ENCODE measurements at places on chromosomes 13 and 19. TPM values are rescaled to one million over a fixed set of nuclear protein-coding genes. Genes with fewer than 3 reads are reported as not detected.

DNA sequence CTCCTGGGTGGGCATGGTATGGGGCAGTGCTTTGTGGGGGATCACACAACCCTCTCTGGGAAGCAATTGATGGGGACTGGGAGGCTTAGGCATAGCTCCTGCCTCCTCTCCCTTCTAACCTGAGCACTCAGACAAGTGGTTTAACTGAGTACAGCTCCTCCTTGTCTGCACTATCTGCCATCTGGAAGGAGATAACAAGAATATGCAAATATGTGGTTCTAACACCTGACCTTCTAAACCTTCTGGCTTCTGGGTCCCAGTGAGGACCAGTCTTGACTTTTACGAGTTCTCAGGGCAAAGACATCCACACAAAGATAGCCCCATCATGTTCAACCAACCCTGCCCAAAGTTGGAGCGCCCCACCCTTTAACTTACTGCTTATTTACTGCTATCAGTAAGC lies 381.0 kb upstream of the TSHZ3 start:
- H3K4me1 ChIP-seq, result no peaks in the 10 kb centered on the region
- H3K27me3 ChIP-seq, result no peaks in the 10 kb centered on the region
- no peak overlapping the region for H3K4me3 ChIP-seq
- no peak overlapping the region for H3K27ac ChIP-seq
- no peak for DNase-seq

DNA sequence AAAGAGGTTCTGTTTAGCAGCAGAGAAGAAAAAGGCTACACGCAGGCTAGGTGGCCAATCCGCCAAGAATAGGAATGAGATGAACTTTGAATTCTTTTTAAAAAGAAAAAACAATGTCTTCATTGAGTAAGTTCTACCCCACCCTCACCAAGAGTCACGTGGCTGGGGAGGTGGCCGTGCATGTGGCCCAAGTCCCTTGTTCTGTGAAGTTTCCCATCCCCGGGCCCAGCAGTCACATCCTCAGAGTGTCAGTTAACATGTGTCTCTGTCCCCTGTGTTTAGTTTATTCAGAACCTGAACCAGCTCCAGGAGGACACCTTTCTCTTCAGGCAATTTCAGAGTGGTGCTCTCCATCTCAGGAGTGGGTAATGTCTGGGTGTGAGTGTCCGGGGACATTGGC lies 57.1 kb upstream of the MCF2L start:
- H3K4me1 ChIP-seq, result no peaks in the 10 kb centered on the region
- H3K4me3 ChIP-seq, result no peak overlapping the region
- H3K27me3 ChIP-seq, result no peaks in the 10 kb centered on the region
- no peaks in the 10 kb centered on the region for H3K36me3 ChIP-seq
- no peak for DNase-seq
- H3K27ac ChIP-seq, result no peak overlapping the region

- no peak for DNase-seq
- no peaks in the 10 kb centered on the region for H3K27me3 ChIP-seq
- H3K27ac ChIP-seq, result no peak overlapping the region
- H3K36me3 ChIP-seq, result no peaks in the 10 kb centered on the region
Measured at GRCh38 chr19:3798137-3798536, 12.0 kb upstream of the MATK start.

DNA sequence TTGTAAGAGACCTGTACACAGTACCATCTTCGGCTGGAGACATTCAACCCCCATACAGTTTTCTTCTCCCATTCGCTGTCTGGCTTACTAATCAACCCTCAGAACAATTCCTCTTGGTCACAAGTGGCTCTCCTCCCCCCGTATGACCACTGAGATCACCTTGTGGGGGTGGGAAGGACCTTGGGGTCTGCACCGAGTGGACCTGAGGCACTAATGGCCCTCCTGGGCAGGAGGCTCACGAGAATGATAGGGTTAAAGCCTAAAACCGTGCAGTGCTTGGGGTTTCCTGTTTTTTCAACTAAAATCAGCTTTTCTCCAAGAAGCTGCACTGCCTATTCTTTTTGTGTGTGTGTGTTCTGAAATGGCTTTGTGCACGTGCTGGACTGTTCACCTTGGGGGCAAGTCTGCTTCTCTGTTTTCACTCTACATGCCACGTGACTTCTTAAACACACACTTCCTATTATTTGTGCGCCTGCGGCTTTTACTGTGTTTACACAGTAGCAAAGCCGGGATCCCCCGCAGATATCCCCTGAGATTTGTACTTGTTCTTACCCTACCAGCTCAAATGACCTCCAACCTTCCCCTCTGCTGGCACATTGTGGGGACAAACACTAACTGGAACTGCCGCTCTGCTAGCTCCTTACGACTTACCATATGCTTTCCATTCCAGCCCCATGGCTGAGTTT lies 12.3 kb downstream of the RBM26 start:
- no peaks in the 10 kb centered on the region for H3K36me3 ChIP-seq
- peak; percentile 67 for DNase-seq
- H3K4me1 ChIP-seq, result peaks cover 60% of the 10 kb centered on the region
- H3K4me3 ChIP-seq, result peak overlapping the region; percentile 66
- H3K27ac ChIP-seq, result peak overlapping the region; percentile 18
- no peaks in the 10 kb centered on the region for H3K27me3 ChIP-seq

GRCh38 chr13:110232142-110232541 lies 74.8 kb downstream of the COL4A1 start:
- H3K36me3 ChIP-seq, result no peaks in the 10 kb centered on the region
- H3K27me3 ChIP-seq, result no peaks in the 10 kb centered on the region
- H3K4me1 ChIP-seq, result no peaks in the 10 kb centered on the region
- no peak overlapping the region for H3K27ac ChIP-seq
- no peak overlapping the region for H3K4me3 ChIP-seq

DNA sequence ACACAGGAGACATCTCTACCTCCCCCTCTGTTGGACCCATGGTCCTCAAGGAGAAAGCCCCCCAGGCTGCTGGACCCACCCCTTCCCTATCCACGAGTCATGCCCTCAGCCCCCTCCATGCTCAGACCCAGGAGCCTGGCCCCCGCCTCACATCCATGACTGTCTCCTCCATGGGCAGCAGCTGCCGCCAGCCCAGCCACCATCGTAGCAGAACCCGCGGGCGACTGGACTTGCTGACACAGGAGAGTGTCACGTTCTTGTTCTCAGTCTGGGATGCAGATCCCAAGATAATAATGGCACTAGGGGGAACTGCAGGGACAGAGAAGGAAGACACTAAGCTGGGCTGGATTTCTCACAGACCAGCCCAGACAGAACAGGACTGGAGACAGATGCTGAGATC lies 3.8 kb downstream of the NPHS1 start:
- DNase-seq, result no peak
- H3K4me3 ChIP-seq, result no peak overlapping the region
- H3K27ac ChIP-seq, result no peak overlapping the region
- H3K36me3 ChIP-seq, result no peaks in the 10 kb centered on the region

DNA sequence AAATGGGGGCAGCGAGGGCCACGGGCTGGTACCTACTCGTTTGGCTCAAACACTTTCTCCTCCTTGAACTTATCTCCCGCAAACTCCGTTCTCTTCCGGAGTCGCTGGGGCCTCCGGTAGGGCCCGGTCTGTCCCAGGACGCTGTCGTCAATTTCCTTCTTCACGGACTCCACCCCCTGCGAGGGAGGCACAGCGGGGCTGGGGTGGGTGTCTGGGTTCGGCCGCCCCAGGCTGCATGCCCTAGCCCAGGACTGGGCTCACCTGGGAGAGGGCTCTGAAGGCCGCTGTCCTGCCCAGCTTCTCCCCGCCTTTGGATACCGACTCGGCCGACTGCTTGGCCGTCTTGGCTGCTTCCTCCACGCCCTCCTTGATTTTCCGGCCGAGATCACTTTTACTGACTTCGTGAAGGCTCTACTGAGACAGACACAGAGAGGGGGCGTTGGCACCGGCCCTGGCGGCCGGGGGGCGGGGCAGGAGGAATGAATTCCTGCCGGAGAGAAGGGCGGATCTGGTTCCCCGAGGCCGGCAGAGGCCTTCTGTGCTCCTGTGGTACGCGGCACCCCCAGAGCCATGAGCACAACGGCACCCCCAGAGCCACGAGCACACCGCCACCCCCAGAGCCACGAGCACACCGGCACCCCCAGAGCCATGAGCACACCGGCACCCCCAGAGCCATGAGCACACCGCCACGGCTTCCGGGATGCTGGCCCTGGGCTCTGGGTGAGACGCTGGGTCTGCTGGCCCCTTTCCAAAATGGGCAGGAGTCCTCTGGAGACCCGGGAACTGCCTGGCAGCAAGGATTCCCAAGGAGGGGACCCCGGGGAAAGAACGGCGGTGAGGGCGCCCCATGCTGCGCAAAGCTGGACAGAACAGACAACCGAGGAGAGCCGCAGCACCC lies 8.1 kb upstream of the CTXN1 start:
- no peak overlapping the region for H3K27ac ChIP-seq
- no peak for DNase-seq
- H3K4me1 ChIP-seq, result no peaks in the 10 kb centered on the region

GRCh38 chr13:43583321-43583720 lies 203.5 kb downstream of the ENOX1 start:
- no peaks in the 10 kb centered on the region for H3K4me1 ChIP-seq
- no peaks in the 10 kb centered on the region for H3K27me3 ChIP-seq
- no peak overlapping the region for H3K27ac ChIP-seq
- no peak overlapping the region for H3K4me3 ChIP-seq
- no peak for DNase-seq
- no peaks in the 10 kb centered on the region for H3K36me3 ChIP-seq

- H3K27ac ChIP-seq, result no peak overlapping the region
- H3K4me3 ChIP-seq, result no peak overlapping the region
- H3K27me3 ChIP-seq, result no peaks in the 10 kb centered on the region
- no peak for DNase-seq
- no peaks in the 10 kb centered on the region for H3K36me3 ChIP-seq
- no peaks in the 10 kb centered on the region for H3K4me1 ChIP-seq
Measured at GRCh38 chr19:30670011-30670329, 297.8 kb downstream of the ZNF536 start.

- no peak overlapping the region for H3K27ac ChIP-seq
- H3K36me3 ChIP-seq, result no peaks in the 10 kb centered on the region
- no peaks in the 10 kb centered on the region for H3K27me3 ChIP-seq
Measured at GRCh38 chr19:31262725-31263191, 86.5 kb downstream of the TSHZ3 start.

DNA sequence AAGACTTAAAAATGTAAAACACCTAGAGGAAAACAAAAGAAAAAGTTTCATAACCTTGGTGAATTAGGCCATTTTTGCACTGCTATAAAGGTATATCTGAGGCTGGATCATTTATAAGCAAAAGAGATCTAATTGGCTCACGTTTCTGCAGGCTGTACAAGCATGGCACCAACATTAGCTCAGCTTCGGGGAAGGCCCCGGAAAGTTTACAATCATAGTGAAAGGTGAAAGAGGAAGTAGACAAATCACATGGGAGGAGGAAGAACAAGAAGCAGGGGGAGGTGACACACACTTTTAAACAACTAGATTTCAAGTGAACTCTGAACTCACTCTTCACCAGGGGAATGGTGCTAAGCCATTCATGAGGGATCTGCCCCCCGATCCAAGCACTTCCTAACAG lies 1358.5 kb upstream of the PCDH9 start:
- no peak for DNase-seq
- no peak overlapping the region for H3K27ac ChIP-seq
- no peaks in the 10 kb centered on the region for H3K36me3 ChIP-seq
- H3K4me1 ChIP-seq, result no peaks in the 10 kb centered on the region
- H3K27me3 ChIP-seq, result no peaks in the 10 kb centered on the region

DNA sequence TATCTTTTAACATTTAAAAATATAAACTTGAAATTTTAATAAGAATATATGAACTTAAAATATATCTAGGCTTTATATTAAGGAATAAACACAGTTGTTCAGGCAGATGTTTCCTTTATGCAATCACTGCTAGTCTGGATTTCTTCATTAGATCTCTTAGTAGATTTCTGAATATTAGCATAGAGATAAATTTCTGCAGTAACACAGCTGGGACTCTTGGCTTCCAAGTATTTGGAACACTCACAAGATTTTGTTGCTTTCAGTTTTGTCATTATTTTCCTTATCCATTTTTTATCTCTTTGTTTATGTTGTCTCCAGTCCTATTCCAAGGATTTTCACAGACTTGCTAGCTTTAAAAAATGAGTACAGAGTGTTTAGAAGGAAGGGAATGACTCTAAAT lies 857.1 kb downstream of the GPC5 start:
- H3K4me3 ChIP-seq, result no peak overlapping the region
- DNase-seq, result no peak
- H3K4me1 ChIP-seq, result no peaks in the 10 kb centered on the region
- H3K27me3 ChIP-seq, result no peaks in the 10 kb centered on the region
- no peak overlapping the region for H3K27ac ChIP-seq

- H3K27ac ChIP-seq, result no peak overlapping the region
- no peak overlapping the region for H3K4me3 ChIP-seq
Measured at GRCh38 chr19:49287141-49287770, 37.7 kb downstream of the SLC6A16 start.

DNA sequence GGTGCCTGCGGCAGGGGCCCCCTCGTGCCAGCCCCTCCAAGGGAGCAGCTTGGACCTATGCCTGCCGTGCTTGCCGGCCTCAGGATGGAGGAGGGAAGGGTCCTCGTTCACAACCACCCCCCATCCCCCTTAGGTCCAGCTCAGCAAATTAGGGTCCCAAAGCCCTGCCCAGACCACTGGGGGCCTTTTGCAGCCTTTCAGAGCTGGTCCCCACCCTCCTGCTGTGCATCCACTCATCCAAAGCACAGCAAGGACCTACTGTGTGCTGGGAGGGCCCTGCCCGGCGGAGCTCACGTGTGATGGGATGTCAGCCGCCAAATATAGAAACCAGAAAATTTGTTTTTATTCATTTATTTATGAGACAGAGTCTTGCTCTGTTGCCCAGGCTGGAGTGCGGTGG lies 16.5 kb upstream of the SLC7A10 start:
- no peak for DNase-seq
- no peak overlapping the region for H3K27ac ChIP-seq
- H3K36me3 ChIP-seq, result no peaks in the 10 kb centered on the region
- H3K4me1 ChIP-seq, result peaks cover 20% of the 10 kb centered on the region
- H3K4me3 ChIP-seq, result no peak overlapping the region

GRCh38 chr13:102593466-102593865 lies 3.3 kb upstream of the TPP2 start:
- no peak for DNase-seq
- no peaks in the 10 kb centered on the region for H3K27me3 ChIP-seq
- H3K4me1 ChIP-seq, result peaks cover 30% of the 10 kb centered on the region
- no peaks in the 10 kb centered on the region for H3K36me3 ChIP-seq
- H3K27ac ChIP-seq, result no peak overlapping the region

DNA sequence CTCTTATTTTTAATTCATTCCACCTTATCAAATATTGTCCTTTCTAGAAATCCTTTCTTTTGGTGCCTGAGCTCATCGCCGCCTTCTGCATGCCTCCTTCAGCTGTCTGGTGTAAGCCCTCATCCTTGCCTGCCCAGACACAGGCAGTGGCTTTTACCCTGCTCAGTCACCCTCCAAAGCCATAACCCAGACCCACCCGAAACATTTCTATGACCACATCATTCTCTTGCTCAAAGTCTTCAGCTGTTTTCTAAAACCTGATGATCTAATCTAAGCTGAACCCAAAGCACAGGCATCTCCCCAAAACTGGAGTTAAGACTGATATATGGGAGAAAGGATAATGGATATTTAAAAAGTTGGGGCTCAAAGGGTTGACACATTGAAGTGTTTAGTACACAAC lies 753.7 kb upstream of the SGCG start:
- H3K4me3 ChIP-seq, result no peak overlapping the region
- no peak for DNase-seq
- H3K27ac ChIP-seq, result no peak overlapping the region
- H3K36me3 ChIP-seq, result no peaks in the 10 kb centered on the region

GPR12 gene
- not detected for total RNA-seq

KCNN1 gene
- 0.15 TPM for total RNA-seq

EPN1 gene
- total RNA-seq, result 39.0 TPM

ZNF823 gene
- 4.4 TPM for total RNA-seq

LRG1 gene
- not detected for total RNA-seq

S1PR5 gene
- 1.8 TPM for total RNA-seq

NKPD1 gene
- 0.13 TPM for total RNA-seq

ITGBL1 gene
- total RNA-seq, result not detected

SIGLEC5 gene
- total RNA-seq, result 0.13 TPM
